ENCODE measurements at places on chromosomes 13 and 19.

GRCh38 chr13:99354371-99354951, 47.3 kb upstream of the GPR183 start:
- DNase-seq: no peak

GRCh38 chr13:71860547-71861138, 6.4 kb downstream of the DACH1 start:
- no peak for DNase-seq

DNA sequence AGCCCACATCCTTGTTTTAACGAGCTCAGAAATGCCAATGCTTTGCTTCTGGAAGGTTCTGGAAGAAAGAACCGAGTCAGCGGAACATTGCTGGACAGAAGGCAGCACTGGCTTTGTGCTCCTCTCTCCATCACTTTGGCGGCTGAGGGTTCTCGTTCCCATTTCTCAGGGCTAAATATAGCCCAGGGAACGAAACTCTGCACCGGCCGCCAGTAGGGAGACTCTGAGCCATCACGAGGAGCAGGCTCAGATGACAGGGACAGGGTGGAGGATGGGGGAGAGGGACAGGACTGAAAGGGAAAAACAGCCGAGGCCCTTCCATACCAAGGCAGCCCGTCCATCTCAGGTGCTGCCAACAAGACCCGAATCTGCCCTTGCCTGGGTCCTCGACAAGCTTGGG, 166.4 kb downstream of the CACNA1A start:
- DNase-seq: no peak

- peak; percentile 60 for DNase-seq
Measured at GRCh38 chr19:4577020-4577782, 17.7 kb upstream of the SEMA6B start.

GRCh38 chr13:99363949-99364348, 56.8 kb upstream of the GPR183 start:
- DNase-seq: no peak

DNA sequence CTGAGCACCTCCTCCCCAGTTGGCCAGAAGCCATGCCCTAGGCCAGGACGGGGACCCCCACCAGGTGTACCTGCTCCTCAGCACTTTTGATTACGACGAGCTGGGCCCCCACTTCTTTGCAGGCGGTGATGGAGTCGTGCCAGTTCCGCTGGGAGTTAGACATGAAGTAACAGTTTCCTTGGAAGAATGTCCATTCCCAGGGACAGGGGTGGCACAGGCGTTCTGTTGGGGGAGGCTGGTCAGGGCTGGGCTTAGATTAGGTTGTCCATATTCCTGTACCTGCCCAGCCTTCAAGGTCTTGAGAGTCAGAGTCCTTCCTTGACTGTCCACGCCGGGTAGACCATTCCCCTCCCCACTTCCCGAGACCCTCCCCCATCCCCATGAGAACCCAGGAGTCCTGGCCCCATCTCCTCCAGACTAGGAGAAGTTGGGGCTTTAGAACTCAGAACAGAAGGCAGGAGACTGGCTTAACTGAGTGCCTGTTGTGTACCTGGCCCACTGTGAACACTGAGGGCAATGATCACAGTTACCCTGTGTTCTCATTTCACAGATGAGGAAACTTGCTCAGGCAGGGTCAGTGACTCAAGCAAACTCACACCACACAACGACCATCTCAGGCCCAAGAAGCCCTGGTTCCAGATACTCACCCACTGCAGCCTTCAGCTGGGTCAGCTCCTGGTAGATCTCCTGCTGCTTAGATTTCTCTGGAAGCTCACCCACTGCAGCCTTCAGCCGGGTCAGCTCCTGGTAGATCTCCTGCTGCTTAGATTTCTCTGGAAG, 2.3 kb downstream of the CD209 start:
- DNase-seq: no peak

DNA sequence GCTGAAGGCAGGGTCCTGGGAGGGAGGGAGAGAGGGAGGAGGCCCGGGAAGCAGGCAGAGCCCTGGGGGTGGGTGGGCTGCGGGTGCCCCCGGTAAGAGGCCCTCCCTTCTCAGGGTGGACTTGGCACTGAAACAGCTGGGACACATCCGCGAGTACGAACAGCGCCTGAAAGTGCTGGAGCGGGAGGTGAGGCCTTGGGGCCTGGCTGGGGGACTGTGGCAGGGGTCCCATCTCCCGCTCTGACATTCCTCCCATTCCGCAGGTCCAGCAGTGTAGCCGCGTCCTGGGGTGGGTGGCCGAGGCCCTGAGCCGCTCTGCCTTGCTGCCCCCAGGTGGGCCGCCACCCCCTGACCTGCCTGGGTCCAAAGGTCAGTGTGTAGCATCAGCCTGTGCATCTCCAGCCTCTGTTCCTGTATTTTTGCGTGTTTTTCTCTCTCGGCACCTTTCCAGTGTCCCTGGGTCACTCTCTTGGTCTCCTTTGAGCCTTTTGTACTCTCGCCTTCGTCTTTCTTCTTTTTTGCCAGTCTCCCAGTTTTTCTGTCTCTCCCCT, 53.4 kb downstream of the TRPM4 start:
- no peak for DNase-seq

GRCh38 chr13:93248627-93249047, 22.0 kb downstream of the GPC6 start:
- DNase-seq: peak; percentile 28

DNA sequence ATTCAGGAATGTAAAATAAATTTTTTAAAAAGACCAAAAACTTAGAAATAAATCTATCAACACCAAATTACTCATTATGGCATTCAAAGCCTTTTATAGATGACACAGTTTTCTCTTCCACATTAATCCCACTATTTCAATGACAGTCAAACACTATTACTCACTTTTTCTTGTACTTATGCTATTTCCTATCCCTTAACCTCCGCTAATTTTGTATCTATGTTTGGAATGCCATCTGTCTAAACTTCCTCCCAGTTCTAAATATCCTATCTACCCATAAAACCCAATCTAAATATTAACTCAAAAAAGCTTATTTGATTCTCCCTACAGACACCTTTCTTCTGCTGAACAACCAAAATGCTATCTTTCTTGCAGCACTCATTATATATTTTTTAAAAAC, 203.5 kb downstream of the ENOX1 start:
- DNase-seq: no peak

DNA sequence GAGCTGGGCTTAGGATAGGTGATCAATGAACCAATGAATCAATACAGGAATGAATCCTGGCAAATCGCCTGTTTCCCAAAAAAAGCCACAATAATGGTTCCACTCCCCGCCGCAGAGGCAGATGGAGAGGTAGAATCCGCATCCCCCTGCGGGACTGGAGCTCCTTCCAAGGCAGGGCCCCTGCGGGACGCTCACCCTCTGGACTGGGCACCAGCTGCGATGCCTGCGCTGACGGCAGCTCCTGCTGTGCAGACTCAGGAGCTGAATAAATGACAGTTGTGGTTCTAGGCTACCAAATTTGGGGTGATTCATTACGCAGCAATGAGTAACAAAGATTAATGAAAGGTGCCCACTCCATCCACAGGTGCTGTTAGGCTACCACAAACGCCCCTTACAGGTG, 8.8 kb upstream of the CDC34 start:
- no peak for DNase-seq

DNA sequence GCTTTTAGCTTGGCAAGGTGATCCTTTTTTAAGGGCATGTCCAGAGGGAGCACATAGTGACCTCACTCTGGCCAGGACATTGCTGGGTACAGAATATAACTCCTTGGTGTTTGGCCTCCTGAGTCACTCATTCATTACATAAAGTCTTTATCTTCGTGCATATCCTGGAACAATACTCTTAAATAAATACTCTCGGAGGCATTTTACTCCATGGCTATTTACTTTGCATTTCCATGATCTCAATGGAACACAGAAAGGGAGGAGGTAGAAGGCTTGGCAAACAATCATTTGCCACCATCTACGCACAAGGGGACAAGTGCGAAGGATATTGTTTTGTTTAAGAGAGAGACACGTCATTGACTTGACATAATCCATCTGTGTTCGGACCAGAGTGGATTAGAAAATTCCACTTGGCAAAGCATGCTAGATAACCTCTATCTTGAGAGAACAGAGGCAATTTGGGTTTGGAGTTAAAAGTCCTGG, 210.0 kb downstream of the IRS2 start:
- DNase-seq: no peak

DNA sequence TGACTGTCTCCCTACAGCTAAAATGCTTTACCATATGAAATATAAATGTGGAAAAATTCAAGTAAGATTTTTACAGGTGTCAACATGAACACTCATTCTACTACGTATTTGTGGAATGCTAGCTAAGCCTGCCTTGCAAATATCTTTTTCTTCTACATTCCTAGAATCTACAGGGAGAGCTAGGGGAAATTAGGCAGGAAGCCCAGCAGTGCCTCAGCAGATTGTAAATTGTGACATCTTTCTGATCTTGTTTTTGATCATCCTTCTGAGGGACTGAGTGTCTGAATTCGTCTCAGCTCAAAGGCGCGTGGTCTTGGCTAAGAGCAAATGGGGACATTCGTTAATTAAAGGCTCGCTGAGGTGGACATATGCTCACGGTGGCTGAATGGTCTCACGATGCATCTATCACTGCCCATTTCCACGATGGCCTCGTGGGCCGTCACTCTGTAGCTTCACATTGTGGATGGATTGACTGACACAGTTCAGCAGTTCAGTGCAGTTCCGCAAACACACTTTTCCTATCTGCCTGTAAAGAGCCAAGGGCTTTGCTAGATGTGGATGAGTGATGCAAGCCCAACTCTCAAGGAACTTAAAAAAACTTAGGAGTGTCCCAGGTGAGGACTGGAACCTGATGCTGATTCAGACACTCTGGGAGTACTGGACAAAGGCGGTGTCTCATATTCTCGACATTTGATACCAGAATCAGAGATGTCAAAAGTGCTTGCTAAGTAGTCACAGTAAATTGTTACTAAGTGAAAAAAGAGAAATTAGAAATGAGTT, 562.5 kb downstream of the EFNB2 start:
- no peak for DNase-seq

- no peak for DNase-seq
Measured at GRCh38 chr13:98570929-98571372, 6.0 kb downstream of the STK24 start.

DNA sequence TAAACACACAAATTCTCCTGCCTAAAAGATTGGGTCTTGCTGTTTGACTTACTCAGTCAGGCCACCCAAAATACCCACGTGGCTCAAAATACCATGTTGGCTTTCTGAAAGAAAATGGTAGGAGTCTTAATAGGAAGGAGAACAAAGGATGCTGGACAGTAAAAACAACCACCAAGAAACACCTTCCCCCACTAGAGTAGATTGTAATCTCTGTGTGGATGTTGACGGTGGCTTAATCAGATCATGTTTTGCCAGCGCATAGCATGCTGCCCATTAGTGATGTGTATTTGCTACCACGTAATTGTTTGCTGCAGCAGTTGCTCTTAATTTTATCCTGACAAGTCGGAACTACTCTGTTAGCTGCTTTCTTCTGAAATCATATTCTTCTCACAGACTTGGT, 1229.3 kb upstream of the SLC10A2 start:
- DNase-seq: no peak

- DNase-seq: no peak
Measured at GRCh38 chr13:30905932-30906383, at the start of gene MEDAG. Gene MEDAG, plus strand, starts transcription at chr13:30906271. Its CDS starts 245 bp downstream, at chr13:30906516.

DNA sequence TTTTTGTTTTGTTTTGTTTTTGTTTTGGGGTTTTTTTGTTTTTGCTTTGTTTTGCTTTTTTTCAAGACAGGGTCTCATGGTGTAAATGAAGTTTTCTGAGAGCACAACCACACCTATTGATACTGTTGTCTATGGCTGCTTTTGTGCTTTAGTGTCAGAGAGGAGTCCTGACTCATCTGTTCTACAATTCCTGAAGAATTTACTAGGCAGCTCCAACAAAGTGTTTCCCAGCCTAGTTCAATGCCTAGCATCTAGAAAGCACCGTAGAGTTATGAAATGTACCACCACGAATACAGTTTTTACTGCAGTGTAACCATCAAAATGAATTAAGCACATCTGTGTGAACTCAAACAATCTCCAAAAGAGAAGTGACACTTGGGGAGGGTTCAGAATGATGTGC, 21.2 kb downstream of the SAFB start:
- no peak for DNase-seq

DNA sequence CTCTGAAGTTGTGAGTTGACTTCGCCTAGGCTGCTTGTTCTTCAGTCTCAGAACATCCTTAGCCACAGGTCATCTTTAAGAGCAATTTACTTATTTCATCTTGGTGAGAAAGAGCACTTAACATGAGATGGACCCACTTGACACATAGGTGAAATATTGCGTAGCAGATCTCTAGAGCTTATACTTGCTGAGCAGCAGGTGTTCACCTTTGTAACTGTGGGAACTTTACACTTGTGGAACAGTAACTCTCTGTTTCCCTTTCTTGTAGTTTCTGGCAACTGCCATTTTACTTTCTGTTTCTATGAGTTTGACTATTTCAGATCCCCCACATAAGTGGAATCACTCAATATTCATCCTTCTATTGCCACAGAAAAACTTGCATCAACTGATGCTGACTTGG, 95.7 kb downstream of the SLC10A2 start:
- DNase-seq: no peak
